ENCODE measurements at places on chromosomes 6 and 20.

DNA sequence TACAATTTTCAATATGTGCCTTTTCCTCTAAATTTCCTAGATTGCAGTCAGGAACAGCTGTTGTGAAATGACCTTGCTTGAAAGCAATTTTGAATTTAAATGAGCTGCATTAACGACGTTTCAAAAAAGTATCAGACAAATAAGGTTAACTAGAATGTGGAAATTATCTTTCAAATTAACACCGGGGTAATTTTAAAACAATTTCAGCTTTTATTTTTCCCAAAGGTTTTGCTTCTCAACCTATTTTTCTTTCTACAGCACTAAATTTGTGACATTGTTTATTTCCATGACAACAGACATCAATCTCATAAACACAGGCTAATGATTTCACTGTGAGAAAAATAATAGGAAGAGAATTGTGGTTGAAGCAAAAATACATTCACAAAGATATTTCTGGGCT lies 38.5 kb downstream of the COL12A1 start:
- DNase-seq, result no peak

GRCh38 chr20:20371681-20372080 lies 3.8 kb downstream of the INSM1 start:
- DNase-seq, result no peak

DNA sequence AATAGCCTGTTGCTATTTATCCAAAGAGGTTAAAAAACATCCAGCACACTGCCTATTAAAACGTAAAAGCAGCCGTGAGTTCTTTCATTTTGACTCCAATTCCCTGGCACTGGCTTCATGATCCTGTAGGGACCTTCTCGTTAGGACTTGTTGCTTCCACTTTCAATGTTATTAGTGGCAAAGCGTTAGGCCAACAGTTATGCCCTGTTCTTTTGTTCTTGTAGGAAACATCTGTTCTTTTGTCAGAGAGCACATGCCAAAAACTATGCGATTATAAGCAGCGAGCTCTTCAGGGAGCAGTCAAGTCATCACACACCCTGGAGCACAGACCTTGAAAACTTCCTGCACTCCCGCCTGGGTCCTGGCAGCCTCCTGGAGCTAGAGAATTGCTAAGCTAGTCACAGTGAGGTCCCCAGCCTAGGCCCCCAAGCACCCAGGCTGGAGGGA lies 609.5 kb upstream of the ARID1B start:
- DNase-seq, result peak; percentile 50

GRCh38 chr20:10837901-10838300 lies 164.1 kb upstream of the JAG1 start:
- no peak for DNase-seq

DNA sequence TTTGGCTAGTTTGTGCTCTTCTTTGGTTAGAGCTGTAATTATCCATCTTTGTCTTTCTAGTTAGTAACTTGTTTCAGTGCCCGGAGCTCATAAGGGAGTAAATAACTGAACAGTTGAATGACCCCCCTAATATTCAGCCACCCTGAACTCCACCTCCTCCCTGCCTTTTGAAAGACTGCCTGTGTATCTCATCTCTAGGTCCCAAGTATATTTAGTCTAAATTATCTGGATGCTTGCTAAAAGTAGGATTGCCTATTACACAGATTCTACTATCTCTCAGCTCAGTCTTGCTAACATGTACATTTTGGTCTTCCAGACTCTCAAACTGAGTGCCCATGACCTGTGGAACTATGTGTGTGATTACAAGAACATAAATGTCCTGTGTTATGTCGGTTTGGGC lies 145.9 kb downstream of the GJA1 start:
- no peak for DNase-seq

DNA sequence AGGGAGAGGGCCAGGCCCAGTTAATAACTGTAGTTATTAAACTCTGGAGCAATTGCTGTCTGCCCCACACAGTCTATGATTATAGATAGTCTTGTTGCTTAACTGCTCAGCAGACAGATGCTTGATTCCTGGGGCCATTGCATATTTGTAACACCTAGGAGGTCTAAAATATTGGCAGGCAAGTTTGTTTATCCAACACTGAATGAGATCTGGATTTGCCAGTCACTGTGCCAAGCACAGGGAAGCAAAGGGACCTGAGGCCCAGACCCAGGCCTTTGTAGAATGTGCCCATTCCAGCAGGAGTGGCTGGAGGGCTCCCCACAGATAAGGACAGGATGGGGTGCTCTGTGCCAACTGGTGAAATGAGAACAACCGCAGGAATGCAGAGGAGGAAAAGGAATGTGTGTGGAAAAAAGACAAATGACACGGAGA lies 17.6 kb upstream of the ENTPD6 start:
- DNase-seq, result no peak

DNA sequence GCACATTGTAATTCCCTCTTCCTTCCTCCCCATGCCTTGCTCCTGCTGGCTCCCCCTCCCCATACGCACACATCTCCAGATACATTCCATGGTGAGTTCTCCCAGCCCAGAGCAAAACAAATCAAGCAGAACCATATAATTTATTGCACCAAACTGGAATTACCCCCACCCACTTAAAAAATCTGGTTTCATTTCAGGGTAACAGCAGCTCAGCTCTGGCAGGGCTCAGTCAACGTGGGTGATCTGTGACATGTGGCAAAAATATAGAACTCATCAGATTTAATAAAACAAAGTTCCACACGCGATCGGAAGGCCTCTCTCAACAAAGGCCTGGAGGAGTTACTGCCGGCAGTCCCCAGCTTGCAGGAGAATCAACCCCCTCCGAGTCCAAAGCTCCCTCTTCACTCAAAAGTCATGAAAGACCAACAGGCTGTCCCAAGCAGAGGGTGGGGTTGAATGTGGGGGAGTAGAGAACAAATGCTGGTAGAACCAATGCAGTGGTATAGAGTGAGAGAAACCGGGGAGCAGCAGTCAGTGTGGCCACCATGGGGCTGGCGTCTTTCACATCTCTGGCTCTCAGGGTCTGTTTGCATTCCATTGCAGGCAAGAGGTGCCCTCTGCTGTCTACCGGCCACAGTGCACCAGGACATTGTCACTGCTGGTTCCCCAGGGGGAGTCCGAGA lies 323.3 kb upstream of the NT5E start:
- DNase-seq, result peak; percentile 79

- no peak for DNase-seq
These were observed 91.7 kb downstream of the YTHDF1 start for GRCh38 chr20:63124092-63124781.

DNA sequence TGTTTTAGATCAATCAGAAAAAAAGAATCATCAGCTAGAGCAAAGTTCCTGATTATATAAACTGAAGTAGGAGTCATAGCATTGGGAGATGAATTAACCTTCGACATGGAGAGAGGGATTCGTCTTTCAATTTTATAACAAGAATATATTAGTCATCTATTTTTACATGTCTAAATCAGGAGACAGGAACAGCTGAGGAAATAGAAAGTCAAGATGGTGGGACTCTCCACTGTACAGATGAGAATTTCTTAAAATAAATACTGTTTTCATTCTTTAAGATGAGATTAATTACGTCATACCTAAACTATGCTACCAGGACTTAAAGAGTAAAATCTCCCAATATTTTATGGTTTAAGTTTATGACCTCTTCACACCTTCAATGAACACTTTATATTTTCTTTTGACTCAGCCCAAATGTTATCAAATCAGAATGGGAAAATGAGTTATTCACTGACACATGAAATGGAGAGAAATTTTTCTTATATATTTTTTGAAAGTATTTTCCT lies 1137.7 kb downstream of the EPHA7 start:
- DNase-seq, result no peak

- no peak for DNase-seq
These were observed 6.7 kb downstream of the HLA-DQA1 start for GRCh38 chr6:32643904-32644303.

DNA sequence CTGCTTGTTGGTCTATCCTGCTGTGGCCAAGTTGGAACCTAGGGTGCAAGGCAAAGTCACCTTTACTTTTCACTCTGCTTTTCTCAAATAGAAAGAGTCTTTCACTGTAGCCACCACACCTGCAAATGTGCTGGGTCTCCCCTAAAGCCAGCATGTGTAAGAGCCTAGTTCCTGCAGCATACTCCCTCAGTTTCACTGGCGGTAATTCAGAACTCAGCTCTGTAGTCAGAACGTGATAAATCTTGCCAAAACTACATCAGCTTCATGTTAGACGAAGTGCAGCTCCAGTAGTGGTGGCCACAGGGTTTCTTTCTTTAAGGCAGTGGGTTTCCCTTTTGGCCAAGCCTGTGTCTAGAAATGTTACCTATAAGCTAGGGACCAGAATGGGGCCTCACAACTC lies 72.0 kb upstream of the HMGCLL1 start:
- no peak for DNase-seq

GRCh38 chr6:15936503-15936902 lies 192.4 kb upstream of the MYLIP start:
- no peak for DNase-seq

DNA sequence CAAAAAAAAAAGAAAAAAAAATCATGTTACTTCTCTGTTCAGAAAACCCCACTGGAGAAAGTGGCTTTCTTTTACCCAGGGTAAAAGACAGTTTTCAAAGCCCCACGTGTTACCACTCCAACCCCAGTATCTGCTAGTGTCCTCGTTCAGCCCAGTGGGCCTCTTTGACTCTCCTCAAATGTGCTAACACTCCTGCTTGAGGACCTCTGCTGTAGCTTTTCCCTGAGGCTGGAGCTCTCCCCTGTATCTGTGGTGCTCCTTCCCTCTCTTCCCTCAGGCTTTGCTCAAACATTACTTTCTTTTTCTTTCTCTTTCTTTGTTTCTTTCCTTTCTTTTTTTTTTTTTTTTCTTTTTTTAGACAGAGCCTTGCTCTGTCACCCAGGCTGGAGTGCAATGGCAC lies 15.3 kb downstream of the SEC23B start:
- no peak for DNase-seq

DNA sequence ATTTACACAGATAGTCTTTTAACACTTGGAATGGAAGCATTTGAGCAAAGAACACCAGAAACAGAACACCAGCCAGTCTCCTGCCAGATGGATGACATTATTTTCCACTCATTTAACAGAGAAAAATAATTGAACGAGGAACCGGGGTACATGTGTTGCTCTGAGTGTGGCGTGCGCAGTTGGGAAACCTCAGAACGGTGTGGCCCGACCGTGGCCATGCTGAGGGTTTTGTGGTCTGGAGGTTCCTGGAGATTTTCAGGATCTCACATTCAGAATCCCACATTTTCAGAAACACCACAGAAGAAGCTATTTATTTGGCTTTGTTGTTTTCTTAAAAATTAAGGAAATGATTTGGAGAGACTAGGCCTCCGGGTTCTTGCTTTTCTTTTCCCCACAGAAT lies 126.9 kb upstream of the QKI start:
- peak; percentile 28 for DNase-seq

- DNase-seq, result no peak
These were observed 7.1 kb upstream of the PMEPA1 start for GRCh38 chr20:57716901-57717300.

GRCh38 chr20:60490217-60491050 lies 532.2 kb downstream of the CDH26 start:
- no peak for DNase-seq

DNA sequence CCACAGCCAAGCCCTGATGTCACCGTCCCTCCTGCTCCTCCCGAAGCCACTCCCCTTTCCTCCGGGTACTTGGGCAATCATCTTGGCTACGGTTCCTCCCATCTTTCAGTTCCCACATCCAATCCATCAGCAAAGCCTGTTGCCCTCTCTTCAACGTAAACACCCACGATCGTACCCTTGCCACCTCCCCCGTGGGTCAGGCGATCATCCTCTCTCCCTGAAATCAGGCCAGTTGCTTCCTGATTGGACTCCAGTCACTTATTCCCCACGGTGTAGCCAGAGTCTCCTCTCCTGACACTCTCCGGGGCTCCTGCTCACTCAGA lies 44.5 kb downstream of the SULF2 start:
- no peak for DNase-seq

GRCh38 chr6:106448000-106448426 lies 87.5 kb downstream of the CRYBG1 start:
- no peak for DNase-seq

GRCh38 chr20:17485017-17485416 lies 46.2 kb downstream of the BFSP1 start:
- DNase-seq, result no peak

- no peak for DNase-seq
These were observed 1.9 kb upstream of the EDN1 start for GRCh38 chr6:12288211-12288618.

DNA sequence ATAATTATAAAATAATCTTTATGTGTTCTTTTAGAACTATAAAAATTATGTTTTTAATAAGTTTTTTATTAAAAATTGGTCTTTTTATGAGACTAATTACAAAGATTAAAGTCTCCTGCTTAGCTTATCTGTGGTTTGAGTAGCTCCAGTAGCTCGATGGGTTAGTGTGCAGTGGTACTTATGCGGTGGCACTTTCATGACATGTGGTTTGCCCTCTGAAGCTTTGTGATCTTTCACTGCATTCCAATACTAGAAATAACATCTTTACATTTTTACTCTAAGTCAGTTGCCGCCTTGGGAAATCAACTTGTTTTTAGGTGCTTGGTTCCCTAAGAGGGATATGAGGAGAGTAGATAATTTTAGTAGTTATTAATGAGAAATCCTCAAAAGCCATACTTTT lies 699.5 kb upstream of the FLRT3 start:
- no peak for DNase-seq

- no peak for DNase-seq
These were observed 260.3 kb downstream of the TAF4 start for GRCh38 chr20:61805365-61805764.

DNA sequence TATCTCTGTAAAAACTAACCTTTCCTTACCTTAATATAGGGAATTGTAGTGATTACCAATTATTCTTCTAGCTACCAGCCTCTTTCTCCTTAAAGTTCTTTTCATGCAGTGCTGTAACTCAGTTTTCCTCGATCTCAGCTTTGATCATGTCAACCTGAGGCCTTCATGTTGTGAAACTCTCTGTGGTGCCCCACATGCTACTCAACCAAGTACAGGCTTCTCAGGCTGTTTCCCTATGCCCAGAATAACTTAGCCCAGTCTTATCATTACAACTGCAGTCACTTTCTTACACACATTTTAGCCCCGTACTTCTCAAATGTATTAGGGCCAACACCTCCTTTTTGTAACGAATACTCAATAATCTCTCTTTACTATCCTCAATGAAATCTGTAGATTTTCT lies 90.1 kb upstream of the SUPT3H start:
- no peak for DNase-seq

GRCh38 chr6:88763160-88763559 lies 200.3 kb downstream of the RNGTT start:
- no peak for DNase-seq

DNA sequence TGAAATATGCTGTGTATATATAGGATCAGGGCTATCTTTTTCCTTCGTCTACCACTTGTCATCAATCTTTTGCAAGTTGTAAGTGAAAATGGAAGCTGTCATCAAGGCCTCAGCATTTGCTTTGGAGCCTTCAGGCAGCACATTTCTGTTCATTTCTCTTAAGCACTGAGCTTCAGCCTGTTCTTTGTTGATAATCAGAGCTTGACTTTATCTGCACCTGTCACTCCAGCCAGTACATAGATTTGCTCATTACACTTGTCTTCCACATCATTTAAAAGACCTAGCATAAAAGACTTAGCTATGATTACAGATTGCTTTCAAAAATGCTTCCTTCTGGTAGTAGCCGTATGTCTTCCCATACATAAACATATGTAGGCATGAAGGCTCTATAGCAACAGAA lies 189.8 kb upstream of the GRIK2 start:
- DNase-seq, result no peak

- DNase-seq, result no peak
These were observed 218.2 kb upstream of the LRFN2 start for GRCh38 chr6:40805336-40805735.

Data from retina (tissue), 1 donor.